ENCODE measurements at places on chromosomes 1 and 21.

DNA sequence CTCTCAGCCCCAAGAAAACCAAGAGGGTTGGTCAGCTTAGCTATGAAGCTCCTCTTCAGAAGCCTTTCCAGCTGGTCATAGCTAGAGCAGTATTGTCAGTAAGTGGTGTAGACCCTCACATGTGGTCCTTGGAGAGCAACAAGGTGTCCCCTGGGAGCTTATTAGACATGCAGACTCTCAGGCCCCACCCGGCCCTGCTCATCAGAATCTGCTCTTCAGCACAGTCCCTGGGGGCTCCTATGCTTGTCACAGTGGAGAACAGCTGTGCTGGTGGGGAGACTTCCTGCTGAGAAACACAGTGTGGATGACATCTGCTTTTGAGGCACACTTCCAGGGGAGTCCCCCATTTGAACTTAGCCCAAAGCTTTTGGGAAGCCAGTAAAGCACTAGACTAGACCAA lies 21.9 kb upstream of the NEK2 start:
- no peak for DNase-seq

GRCh38 chr1:45772971-45773370 lies 22.5 kb upstream of the IPP start:
- DNase-seq = no peak

DNA sequence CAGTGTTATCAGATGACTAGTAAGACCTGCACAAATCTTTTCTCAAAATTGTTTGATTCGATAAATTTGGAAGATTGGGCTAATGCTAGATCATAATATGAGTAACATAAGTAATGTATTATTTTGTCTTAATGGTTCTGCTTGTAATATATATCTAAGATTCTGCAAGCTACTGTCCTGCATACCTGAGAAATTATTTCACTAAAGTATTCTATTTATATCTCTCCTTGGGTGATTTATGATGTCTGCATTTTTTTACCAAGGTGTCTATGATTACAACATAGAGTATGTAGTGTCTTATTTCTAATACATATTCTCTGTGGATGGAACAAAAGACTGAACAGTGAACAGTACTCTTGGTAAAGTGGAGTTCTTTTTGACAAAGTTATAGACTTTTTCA lies 166.6 kb downstream of the CLEC20A start:
- DNase-seq = no peak

GRCh38 chr1:219292999-219293398 lies 119.3 kb downstream of the LYPLAL1 start:
- no peak for DNase-seq

GRCh38 chr1:101187297-101187696 lies 49.5 kb upstream of the S1PR1 start:
- DNase-seq = no peak

DNA sequence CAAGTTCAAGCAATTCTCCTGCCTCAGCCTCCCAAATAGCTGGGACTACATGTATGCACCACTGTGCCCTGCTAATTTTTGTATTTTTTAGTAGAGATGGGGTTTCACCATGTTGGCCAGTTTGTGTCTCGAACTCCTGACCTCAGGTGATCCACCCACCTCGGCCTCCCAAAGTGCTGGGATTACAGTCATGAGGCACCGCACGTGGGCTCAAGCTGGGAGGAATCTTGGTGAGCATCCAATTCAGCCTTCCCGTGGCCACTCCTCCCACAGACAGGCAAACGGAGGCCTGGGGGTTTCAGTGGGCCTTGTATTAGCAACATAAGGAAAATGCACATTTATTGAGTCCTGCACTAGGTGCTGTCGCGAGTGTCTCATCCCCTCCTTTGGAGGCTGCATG lies 24.5 kb upstream of the VWA5B1 start:
- DNase-seq = no peak

GRCh38 chr1:1202831-1203560 lies 3.4 kb downstream of the TNFRSF18 start:
- DNase-seq = no peak

GRCh38 chr1:41683681-41684500 lies 199.4 kb upstream of the EDN2 start:
- no peak for DNase-seq

- no peak for DNase-seq
Observed at GRCh38 chr1:16246961-16247360, 10.0 kb upstream of the CPLANE2 start.

DNA sequence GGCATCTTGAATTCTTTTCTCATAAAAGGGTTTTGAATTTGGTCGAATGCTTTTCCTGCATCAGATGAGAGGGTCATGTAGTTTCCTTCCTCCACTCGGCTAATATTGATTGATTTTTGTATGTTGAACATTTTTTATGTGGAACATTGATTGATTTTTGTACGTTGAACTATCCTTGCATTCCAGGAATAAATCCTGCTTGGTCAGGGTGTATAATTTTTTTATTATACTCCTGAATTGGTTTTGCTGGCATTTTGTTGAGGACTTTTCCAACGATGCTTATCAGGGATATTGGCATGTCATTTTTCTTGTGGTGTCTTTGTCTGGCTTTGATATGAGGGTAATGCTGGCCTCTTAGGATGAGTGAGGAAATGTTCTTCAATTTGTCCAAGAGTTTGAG lies 8.5 kb downstream of the TMEM240 start:
- DNase-seq = no peak

DNA sequence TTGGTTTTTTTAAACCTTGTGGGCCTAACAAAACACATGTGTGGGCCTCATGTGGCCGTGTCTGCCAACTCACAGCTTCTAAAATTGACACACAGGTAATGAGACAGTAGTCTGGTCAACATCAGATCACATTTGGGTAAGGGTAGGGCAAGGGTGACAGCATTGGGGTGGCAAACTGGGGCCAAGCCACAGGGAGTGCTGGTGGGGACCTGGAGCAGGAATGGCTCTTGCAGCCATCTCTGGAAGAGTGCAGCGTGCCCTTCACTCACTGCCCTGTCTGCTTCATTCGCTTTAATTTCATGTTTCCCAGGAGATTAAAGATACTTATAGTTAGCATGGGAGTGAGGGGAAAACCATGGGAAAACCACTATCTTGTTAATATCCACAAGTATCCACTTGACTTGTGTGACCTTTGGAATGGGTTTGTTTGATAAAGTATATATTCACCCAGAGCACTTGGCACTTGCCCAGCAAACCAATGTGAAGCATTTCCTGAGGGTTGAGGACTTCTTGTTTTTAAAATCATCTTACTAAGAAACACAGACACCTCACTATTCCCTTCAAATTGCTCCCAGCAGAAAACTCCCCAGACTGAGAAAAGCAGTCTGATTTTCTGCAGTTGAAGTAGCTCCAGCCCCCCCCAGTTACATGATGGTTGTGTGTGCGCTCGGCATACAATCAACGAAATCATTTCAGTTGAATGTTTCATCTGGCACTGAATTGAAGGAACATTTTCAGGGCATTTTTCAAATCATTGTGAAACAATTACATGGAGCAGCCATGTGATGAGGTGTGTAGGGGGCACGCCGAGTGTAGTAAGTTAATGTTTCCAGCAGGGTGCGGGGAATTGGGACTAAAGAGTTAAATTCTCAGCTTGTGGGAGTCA lies 175.7 kb downstream of the VPS13D start:
- DNase-seq = no peak

- DNase-seq = no peak
Observed at GRCh38 chr1:183575606-183576005, 14.7 kb downstream of the NCF2 start.

DNA sequence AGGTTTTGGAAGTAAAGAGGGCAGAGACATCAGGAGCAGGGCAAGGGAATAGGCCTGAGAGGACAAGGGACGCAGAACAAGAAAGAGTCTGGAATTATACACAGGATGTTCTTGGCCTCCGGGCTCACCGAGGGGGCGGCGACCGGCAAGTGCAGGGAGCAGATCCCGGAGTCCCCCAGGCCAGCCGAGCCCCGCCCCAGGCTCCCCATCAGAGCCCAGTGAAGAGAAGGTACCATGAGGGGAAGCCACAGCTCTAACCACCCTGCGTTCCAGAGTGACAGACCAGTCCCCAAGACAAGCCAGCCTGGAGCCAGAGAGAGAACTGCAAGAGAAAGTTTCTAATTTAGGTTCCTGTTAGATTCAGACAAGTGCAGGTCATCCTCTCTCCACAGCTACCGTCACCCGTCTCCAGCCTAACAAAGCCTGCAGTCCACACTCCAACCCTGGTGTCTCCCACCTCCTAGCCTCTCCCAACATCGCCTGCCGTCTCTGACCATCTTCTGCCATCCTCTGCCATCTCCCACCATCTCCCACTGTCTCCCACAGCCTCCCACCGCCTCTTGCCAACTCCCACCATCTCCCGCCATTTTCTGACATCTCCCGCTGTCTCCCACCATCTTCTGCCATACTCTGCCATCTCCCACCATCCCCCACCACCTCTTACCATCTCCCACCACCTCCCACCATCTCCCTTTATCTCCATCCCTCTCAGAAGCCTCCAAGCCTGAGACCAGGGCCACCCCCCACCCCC lies 42.5 kb downstream of the CAPN2 start:
- DNase-seq = no peak

DNA sequence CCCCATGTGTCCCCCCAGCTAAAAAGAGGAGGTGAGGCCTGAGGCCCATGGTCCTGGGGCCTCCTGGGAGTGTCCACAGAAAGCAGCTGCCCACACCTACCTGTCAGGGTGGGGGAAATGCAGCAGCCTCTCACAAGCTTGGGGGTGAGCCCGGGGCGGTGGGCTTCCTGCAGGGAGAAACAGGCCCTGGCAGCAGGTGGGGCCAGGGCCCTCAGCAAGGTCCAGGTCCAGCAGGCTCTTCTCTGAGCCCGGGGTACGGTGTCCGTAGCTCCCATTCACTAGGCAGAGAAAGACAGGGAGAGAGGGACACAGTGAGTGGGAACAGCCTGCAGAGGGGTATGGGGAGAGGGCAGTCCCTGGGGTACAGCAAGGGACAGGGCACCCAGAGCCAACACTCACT lies 139.0 kb downstream of the GLIS1 start:
- no peak for DNase-seq

Measured in HuH-7 (cell line).